ENCODE measurements at places on chromosomes 2 and 18. TPM values are rescaled to one million over a fixed set of nuclear protein-coding genes. Genes with fewer than 3 reads are reported as not detected.

Gene COX5B
- total RNA-seq: 225 TPM

Gene ASB18
- not detected for total RNA-seq

Gene DTNA
- total RNA-seq: 0.66 TPM

Gene IL1B
- not detected for total RNA-seq

Gene IL36A
- total RNA-seq: not detected

Gene UGT1A5
- total RNA-seq: not detected

Gene ZNF521
- total RNA-seq: not detected

Gene STK16
- 27.8 TPM for total RNA-seq

Gene NCKAP5
- total RNA-seq: not detected

Gene MROH2A
- not detected for total RNA-seq

Gene RAPGEF4
- total RNA-seq: 0.33 TPM

Gene ABCA12
- not detected for total RNA-seq

DNA sequence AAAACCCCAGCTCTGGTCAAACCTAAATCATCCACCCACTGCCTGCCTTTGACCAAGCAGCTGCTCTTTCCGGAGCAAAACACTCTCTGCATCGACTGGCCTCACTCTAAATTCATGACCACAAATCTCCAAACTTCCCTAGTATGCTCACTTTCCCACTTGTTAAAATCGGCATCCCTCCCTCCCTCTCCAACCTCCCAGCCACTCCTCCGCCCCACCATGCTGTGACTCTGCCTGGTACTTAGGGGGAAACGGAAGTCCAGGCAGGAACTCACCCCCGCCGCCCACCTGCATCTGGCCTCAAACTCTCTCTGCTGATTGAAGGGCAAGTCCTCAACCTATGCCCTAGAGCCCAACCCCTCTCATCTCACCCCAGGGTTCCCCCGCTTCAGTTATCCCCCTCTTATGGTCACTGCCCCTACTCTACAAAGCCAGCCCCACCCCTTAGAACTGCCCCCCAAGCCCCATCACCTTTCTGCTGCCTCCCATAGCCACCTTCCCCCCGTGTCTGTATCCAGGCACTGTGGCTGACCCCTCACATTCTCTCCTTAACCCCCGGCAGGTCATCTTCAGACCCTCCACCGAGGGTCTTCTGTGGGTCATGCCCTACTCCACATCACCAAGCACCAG lies 3.8 kb upstream of the ADRA2B start:
- no peak for DNase-seq

GRCh38 chr18:8911408-8912340 lies 190.8 kb upstream of the NDUFV2 start:
- DNase-seq: no peak

- DNase-seq: no peak
Observed at GRCh38 chr18:1392865-1393734, 488.4 kb downstream of the ADCYAP1 start.

GRCh38 chr2:200212862-200213425 lies 93.5 kb upstream of the SPATS2L start:
- DNase-seq: no peak

GRCh38 chr2:28360058-28360717 lies 32.5 kb upstream of the FOSL2 start:
- DNase-seq: no peak

DNA sequence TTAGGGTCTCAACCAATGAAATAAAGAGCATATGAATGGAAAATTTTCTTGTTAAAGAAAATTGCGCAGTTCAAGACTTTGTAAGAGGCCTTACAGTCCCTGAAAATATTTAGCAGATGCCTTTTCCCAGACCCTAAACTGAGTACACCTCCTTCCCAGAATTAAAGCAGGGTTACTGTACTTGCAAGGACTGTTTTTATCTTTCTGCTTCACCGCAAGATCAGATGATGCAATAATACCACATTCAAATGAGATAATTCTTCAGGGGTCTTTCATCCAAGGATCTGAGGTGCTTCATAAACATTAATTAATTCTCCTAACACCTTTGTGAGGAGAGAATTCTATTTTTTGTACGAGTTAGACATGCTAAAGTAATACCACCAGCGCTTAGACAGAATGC lies 1071.8 kb upstream of the PIK3C3 start:
- DNase-seq: no peak

- no peak for DNase-seq
Observed at GRCh38 chr2:237222178-237222577, 136.5 kb downstream of the COPS8 start.

- DNase-seq: no peak
Observed at GRCh38 chr2:120586507-120587278, 149.0 kb upstream of the GLI2 start.

GRCh38 chr2:235046589-235046988 lies 94.8 kb downstream of the SH3BP4 start:
- DNase-seq: no peak

DNA sequence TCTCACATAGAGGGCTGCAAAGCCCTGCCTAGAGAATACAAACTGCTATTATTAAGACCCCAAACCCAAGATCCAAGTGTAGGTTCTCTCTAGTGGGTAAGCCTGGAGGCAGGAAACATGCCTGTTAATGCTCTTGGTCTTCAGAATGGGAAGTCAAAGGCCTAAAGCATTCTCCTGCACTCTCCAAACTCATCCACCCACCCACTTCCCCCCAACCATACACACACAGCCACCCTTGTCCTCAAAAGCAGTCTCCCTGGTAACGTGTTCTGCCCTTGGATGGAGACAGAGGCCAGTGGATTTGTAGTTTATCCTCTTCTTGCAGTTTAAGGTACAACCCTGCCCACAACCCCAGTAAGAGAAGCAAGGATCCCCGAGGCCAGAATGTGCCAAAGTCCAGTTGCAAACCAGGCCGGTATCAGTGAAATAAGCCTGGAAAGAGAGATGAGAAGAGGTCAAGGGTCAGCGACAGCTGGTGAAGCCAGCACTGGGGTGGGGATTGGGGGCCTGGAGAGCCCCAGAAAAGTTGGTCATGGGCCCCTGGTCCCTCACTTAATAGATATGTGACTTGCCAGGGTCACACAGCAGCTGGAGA lies 23.0 kb downstream of the TMEM247 start:
- DNase-seq: no peak

DNA sequence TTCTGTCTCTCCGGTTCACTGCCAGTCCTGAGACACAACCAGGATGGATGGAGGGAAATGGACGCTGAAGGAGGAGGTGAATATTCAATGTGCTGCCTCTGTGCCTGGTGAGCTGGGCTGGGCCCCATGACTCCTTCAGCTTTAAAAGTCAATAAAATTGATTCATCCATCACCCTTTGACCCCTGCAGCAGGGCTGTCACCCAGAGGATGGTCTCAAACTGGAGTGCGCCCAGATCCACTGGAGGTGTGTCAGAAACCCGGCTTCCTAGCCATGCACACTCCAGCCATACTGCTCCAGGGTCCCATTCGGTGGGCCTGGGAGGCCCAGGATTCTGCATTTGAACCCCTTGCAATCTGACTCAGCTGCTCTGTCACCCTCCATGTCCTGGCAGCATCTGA lies 94.1 kb upstream of the BOD1L2 start:
- no peak for DNase-seq

DNA sequence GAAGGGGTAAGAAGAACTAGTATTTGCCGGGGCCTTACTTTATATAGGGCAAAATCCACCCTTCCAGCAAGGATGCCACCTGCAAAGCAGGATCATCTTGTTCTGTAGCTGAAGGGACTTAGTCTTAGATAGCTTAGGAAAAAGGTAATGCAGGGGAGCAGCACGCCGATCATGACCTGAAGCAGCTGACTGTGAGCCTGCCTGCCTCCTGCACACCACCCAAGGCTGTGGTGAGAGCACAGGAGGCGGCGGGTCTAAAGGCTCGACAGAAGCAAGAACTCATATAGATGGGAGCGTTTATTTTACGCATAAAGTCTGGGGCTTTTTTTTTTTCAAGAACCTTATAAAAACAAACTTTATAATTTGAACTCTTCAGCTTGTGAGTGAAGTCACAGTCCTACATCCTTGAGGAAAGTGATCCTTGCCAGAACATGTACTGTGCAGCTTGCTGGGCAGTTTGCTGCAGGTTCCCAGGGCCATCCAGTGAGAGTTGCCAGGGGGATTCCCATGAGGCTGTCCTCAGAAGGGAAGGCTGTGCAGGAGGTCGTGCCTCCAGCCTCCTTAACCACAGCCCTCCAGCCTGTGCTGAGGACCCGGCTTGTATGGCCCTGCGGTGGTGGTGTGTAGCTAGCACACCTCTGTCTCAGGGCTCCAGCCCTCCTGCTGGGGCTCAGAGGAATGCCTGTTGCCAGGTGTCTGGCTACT lies 92.1 kb downstream of the RNF144A start:
- DNase-seq: no peak

DNA sequence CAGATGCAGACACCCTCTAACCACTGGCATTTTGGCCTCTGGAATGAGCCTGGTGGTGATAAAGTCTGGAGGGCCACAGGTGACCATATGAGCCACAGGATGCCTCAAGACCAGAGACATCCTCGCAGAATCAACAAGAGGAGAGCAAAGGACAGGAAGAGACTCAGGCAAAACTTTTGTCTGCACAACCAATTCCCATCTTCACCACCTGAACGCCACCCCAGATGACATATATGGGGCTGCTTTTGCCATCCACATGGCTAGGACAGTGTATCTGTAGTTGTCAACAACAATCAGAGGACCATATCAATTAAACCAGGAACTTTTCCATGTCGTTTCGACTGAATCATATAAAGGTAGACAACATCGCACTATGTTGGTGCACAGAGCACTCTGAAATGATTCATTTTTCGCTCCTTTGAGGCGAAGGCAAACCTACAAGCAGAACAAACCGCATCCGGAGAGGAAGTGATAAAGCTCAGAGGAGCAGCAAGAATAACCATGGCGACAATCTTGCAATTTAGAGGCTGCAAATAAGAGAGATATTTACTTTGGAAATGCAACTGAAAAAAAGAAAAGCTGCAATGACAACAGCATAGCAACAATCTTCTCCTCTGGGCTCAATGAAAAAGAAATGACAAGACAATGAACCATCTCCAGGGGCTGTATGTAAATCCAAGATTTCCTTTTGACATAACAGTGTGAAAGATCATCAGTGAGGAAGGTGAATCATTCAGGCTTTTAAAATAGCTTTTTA lies 204.5 kb downstream of the ARL4C start:
- DNase-seq: peak; percentile 68

GRCh38 chr18:53937037-53937436 lies 287.4 kb downstream of the MBD2 start:
- no peak for DNase-seq

- no peak for DNase-seq
Observed at GRCh38 chr2:116489944-116490343, 1324.5 kb upstream of the DDX18 start.

DNA sequence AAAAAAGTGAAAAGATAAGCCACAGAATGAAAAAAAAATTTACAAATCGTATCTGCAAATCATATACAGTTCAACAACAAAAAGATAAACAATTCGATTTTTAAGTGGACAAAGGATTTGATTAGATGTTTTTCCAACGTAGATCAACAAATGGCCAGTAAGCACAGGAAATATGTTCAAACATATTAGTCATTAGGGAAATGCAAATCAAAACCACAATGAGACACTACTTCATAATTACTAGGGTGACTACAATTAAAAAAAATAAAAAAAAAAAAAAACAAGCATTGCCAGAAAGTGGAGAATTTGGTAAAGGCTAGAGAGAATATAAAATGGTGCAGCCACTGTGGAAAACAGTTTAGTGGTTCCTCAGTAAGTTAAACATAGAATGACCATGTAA lies 38.3 kb upstream of the RNU4ATAC start:
- DNase-seq: no peak

GRCh38 chr2:121505005-121505404 lies 25.7 kb upstream of the RNU4ATAC start:
- DNase-seq: no peak

DNA sequence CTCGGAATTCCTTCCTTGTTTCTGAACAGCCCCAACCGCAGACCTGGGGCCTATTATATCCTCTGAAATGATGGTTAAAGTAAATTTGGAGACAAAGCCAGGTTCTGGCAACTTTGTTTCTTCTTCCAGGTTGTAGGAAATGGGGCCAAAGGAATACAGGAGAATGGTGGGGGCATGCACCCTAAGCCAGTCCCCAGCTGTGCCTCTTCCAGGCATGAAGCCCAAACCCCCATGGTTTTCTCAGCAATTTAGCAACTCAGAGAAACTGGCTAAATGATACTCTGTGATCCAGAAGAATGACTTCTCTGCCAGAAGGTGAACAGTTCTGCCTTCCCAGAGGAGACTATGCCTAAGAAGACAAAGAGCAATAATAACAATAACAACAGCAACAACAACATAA lies 635.0 kb upstream of the FANCL start:
- no peak for DNase-seq

GRCh38 chr2:164794432-164795231 lies 47.0 kb downstream of the COBLL1 start:
- DNase-seq: no peak

DNA sequence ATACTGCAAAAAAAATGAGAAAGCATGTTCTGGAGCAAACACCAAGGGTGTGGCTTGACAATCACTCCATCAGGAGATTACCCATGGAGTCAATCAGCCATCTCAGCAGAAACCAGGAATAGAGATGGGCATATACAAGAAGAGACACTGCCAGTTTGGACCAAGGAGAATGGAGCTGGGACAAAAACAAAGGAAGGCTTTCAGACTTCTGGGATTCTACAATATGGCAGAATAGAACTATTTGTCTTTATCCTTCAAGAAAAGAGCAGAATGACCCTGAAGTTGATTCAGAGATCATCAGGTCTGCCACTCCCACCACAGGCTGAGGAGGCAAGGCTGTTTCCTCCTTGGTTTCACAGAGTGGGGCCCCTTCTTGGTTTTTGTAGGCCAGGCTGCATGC lies 48.2 kb upstream of the KIF5C start:
- DNase-seq: no peak

DNA sequence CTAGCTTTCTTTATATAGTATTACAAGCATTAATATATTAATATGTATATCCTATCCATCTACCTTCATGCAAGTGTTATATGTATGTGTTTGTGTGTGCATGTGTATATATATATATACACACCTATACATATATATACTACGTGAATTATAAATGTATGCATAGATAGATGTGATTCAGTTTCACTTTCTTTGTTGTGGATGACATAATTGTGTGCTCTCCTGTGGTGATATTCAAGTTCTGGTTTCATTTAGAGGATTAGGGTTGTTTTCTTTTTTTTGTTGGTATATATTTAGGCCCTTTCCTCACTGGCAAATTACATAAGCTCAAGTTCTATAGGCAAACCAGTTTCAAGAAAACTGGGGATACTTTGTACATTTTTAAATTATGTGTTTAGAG lies 225.7 kb upstream of the FANCL start:
- no peak for DNase-seq

All from activated naive CD8-positive, alpha-beta T cell treated with anti-CD3 and anti-CD28 coated beads for 36 hours (primary cell).